SJCRH30 (cell line): ENCODE measurements at places on chromosomes 13 and 19.

- no peaks in the 10 kb centered on the region for H3K27me3 ChIP-seq
- no peak overlapping the region for H3K4me3 ChIP-seq
- H3K4me1 ChIP-seq, result peaks cover 6% of the 10 kb centered on the region
- no peaks in the 10 kb centered on the region for H3K36me3 ChIP-seq
Measured at GRCh38 chr13:71874458-71874857, 7.5 kb upstream of the DACH1 start.

DNA sequence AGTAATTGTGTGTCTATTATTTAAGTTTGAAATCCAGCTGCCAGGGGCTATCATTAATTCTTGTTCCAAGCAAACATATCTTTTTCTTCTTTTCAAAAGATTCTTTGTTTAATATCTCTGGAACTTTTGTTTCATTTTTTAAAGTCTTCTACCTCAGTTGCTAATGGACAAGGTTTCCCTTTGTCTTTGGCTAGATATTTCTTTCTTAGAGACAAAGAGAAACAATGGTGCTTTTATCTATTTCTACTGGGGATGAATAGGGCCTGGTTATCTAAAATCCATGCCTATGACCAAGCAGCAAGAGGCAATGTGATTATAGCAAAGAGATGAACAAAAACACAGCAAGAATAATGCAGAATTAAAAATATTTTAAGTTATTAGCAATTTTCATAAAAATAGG is 661.3 kb upstream of the KLF12 start:
- DNase-seq, result no peak
- peaks cover 18% of the 10 kb centered on the region for H3K4me1 ChIP-seq
- H3K36me3 ChIP-seq, result no peaks in the 10 kb centered on the region
- no peak overlapping the region for H3K4me3 ChIP-seq

- H3K4me3 ChIP-seq, result peak overlapping the region; percentile 87
- H3K27ac ChIP-seq, result peak overlapping the region; percentile 96
- no peaks in the 10 kb centered on the region for H3K27me3 ChIP-seq
- peaks cover 17% of the 10 kb centered on the region for H3K36me3 ChIP-seq
- H3K4me1 ChIP-seq, result no peaks in the 10 kb centered on the region
- peak; percentile 95 for DNase-seq
Measured at GRCh38 chr19:10502524-10503001, 593 bp downstream of the KEAP1 start.

GRCh38 chr19:18401580-18402112 is 4.2 kb upstream of the LRRC25 start:
- DNase-seq, result peak; percentile 52
- no peak overlapping the region for H3K27ac ChIP-seq
- H3K27me3 ChIP-seq, result peaks cover 19% of the 10 kb centered on the region; the same call in 1 of the 2 replicates
- H3K36me3 ChIP-seq, result no peaks in the 10 kb centered on the region
- no peaks in the 10 kb centered on the region; the same call in 1 of the 2 replicates for H3K4me1 ChIP-seq
